ENCODE measurements at places on chromosomes 7 and 10.

DNA sequence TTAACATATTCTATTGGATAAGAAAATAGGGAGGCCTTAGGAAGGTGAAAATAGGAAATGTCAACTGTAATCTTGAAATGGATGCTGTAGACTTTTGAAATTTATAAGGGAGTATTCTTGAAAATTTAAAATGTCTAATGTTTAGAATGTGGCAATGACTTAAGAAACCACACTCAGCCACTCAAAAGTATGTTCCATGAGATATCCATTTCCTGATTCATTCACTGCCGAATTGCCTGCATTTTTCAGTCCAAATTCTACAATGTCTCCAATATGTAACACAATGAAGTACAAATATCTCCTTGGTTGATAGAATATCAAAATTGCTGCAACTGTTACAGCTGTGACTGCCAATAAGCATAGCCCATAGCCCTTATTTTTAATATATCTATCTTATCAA, 25.9 kb downstream of the PRKG1 start:
- no peak for DNase-seq

- DNase-seq: no peak
Measured at GRCh38 chr7:32761451-32762205, 129.9 kb downstream of the KBTBD2 start.

DNA sequence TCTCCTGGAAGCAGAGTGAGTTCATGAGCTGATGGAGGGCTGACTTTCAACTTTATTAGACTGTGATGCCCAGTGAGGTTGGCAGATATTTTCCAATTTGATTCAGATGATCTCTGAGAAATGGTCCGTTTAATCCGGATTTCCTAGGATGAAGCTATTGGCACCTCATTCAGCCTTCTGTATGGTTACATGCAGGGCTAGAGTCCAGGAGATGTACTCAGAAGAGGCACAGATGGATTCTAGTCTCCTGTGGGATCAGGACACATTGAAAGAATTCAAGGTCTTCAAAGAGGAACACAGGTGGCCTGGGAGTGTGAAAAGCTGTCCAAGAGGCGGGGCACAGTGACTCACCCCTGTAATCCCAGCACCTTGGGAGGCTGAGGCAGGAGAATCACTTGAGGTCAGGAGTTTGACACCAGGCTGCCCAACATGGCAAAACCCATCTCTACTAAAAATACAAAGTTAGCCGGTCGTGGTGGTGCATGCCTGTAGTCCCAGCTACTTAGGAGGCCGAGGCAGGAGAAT, 23.0 kb upstream of the RHEB start:
- no peak for DNase-seq

DNA sequence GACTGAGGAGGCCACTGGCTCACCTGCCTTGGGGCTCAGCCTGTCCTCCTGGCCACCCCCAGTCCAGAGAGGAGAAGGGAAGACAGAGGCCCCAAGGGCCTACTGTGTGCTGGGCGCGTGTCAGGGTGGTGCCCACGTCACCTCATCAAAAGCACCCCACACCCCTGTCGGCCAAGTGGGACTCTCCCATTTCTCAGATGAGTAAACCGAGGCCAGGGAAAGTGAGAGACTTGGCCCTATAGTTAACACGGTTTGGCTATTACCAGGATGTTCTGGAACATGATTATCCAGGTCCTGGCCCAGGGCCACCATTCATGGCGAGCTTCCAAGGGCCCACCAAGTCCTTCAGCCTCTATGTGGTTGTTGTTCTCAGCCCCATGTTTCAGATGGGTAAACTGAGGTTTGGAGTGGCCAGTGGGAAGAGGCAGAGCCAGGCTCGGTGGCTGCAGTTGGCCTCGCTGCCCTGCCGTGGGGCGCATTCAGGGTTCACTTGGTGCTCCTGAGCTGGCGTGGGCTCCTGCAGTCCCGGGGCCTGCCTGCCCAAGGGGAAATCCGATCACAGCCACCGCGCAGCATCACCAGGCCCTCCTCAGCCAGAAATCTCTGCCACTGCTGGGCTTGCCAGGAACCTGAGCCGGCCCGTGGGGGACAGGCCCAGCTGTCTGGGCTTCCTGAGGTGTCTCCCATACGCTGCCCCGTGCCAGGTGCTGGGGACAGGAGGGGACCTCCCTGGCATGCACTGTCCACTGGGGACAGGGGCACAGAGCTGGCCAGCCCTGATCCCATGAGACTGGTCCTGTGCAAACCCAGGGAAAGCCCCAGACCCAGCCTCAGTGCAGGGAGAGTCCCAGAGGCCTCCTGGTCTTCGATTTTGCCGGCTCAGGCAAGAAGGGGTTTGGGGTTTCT, 117.7 kb upstream of the TNRC18 start:
- DNase-seq: no peak

GRCh38 chr7:538764-539685, 19.4 kb upstream of the PDGFA start:
- DNase-seq: no peak

DNA sequence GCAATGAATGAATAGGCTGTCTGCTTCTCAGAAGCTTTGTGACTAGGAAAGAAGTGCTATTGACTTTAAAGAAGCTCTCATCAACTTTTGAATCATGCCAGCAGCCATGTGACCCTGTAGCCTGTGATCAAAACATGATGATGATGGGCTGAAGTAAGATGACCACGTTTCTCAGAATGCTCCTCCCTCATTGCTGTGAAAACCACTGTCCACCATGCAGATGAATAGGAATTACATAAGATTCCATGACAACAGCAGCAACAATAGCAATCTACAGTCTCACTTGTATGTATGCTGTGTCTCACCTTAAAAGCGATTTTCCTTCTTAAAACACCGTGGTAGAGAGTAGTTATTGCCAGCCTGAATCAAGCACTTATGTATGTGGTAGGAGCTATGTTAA, 228.4 kb downstream of the TRIL start:
- DNase-seq: no peak

All from stimulated activated CD8-positive, alpha-beta memory T cell treated with anti-CD3 and anti-CD28 coated beads, Interleukin-4, amount 100 ng/mL, for 1 hour (primary cell).